ENCODE measurements at places on chromosomes 12 and 14.

- DNase-seq: no peak
Measured at GRCh38 chr12:26282339-26282940, 87.1 kb downstream of the SSPN start.

DNA sequence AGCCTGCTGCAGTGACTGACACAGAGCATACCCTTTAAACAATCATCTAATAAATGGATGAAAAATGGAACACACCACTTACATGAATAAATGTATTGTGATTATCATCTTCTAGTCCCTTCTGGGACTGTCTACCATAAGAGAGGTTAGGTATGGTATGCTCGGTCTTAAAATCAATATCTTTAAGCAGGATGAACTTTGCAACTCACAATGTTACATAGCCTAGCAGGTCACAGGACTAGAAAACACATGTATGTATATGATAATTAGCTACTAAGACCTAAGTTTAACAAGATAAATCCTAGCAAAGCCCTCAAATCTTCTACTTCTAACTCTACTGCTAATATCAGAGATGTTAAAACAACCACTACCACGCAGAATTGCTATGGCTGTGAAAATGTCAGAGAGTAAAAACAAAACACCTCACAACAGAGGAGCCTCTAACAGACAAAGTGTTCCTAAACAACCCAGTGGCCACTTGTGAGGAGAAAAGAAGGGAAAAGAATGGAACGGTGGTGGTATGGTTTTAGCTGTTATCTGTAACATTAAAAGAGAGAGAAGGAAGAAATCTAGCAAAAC is 139.4 kb downstream of the STXBP6 start:
- no peak for DNase-seq

DNA sequence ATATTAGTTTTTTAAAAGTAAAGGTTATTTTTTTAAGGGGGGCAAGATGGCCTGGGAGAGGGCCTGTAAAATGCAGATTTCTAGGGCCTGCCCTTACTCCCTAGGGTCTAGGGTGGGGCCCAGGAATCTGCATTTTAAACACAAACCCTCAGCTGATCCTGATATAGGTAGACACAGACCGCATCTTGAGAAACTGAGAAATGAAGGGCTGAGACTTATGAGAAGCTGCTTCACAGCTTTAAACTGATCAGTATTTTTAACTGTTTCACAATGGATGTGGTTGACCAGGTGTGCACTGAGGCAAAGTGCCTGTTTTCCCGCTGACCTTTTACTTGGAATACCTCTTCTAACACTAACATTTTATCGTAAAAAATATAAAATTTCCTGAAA is 84.0 kb downstream of the CCDC88C start:
- DNase-seq: no peak

GRCh38 chr12:2324387-2324786 is 271.6 kb downstream of the CACNA1C start:
- no peak for DNase-seq

DNA sequence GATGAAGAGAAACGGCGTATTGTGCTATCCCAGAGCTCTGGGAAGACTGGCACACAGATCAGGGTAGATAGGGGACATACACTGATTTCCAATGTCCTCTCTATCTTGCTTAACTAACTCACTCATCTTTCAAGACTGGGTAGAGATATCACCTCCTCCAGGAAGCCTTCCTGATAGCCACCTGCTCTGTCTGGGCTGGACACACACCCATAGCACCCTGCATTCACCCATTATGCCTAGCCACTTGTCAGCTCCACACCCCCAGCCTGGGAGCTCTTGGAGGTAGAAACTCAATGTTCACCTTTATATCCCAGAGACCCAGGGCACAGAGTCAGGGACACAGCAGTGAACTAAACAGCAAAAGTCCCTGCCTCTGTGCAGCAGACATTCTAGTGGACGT is 52.0 kb downstream of the ACTN1 start:
- no peak for DNase-seq
